Stimulated activated CD8-positive, alpha-beta memory T cell treated with anti-CD3 and anti-CD28 coated beads, Interleukin-7, amount 100 ng/mL, for 4 hours (primary cell): ENCODE measurements at places on chromosomes 11 and 22.

- DNase-seq: no peak
Observed at GRCh38 chr22:27533105-27533745, 268.3 kb downstream of the MN1 start.

DNA sequence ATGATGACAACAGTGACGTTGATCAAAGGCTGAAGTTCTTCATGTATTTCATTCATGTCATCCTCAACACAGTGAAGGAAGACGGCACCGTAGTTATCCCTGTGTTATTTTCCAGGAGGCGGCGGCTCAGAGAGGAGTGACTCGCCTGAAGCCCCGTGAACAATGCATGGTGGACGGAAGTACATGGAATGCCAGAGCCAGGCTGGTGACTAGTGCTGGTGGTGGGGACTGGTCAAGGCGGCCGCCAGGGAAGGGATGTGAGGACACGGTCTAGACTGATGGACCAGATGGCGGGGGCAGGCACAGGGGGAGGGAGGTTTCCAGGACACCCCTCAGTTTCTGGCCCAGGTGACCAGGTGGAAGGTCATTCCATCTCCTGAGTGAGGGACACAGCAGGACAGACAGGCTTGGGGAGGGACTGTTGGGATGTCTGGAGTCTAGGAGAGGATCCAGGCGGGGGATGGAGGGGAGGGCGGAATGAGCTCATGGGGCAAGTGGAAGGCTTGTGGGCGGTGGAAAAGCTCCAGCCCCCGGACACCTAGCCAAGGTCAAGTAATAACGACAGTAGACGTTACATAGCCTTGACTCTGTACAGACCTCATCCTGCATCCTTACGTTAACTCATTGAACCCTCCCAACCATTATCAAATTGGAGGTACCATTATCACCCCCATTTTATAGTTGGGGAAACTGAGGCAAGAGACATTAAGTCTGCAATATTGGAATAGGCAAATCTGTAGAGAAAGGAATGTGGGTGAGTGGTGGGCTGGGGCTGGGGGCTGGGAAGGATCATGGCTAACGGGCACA lies 16.0 kb upstream of the PICK1 start:
- no peak for DNase-seq

GRCh38 chr11:13284776-13285588 lies 7.4 kb downstream of the BMAL1 start:
- no peak for DNase-seq

- DNase-seq: no peak
Observed at GRCh38 chr11:1556278-1556902, 15.7 kb downstream of the DUSP8 start.

- no peak for DNase-seq
Observed at GRCh38 chr11:111729071-111729830, 36.9 kb downstream of the PPP2R1B start.

DNA sequence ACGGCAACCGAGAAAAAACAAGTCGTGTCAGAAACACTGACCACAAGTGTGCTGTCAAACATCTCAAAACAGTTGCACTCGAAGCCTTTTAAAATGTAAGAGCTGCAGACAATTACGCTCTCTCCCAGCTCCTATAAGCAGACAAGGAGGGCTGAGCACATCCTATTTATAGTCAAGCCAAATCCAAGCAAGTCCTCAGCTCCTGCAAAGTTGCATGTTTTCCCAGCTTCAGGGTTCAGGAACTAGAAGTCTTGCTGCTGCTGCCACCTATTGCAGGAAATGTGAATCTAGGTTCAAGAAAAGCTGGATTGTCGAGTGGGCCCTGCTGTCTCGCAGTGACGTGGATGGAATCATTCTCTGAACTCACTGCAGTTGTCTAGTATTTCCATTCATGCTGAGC lies 15.5 kb downstream of the EFCAB6 start:
- no peak for DNase-seq

- DNase-seq: no peak
Observed at GRCh38 chr11:11731311-11732083, 109.7 kb upstream of the GALNT18 start.

GRCh38 chr11:73019449-73019848 lies 122.7 kb downstream of the FCHSD2 start:
- no peak for DNase-seq

GRCh38 chr11:69511358-69512055 lies 30.0 kb downstream of the LINC01488 start:
- DNase-seq: no peak

- no peak for DNase-seq
Observed at GRCh38 chr22:47798229-47798628, 1035.8 kb downstream of the TBC1D22A start.
